AG09309 (cell line): ENCODE measurements at places on chromosomes 2 and 18.
A peak's percentile ranks its signal among the peaks of the same experiment; 100 is the strongest.

DNA sequence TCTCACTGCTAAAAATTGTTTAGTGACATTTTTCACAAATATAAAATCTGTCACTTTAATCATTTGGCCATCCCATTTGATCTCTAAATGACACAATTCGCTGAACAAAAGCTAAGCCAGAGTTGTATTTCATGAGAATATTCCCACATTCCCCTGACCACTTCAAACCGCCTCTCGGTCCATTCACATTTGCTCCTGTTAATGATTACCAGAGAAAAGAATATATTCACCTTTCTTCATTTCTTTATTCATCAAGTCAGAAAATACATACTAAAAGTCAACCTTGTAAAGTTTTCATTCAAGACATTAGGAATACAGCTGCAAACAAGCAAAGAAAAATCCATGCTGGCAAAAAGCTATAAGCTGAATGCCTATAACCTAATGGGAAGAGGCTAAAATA is 225.5 kb downstream of the DOK6 start:
- no peak for DNase-seq

- no peak for DNase-seq
Observed at GRCh38 chr2:219059725-219060682, 717 bp downstream of the IHH start.

DNA sequence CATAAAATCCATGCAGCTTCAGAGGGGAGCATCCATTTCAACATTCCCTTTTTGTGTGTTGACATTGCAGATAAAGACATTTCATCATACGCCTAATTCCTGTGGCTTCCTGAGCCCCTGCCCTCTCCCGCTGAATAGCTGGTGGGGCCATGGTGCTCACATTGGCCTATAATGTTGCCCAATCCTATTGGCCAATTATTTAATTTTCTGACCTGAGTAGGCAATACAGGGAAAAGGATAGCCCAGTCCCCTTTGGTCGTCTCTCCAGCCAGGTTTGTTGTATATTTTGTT is 163.8 kb upstream of the MYCN start:
- DNase-seq = no peak

- no peak for DNase-seq
Observed at GRCh38 chr2:153588408-153588807, 109.8 kb upstream of the RPRM start.

DNA sequence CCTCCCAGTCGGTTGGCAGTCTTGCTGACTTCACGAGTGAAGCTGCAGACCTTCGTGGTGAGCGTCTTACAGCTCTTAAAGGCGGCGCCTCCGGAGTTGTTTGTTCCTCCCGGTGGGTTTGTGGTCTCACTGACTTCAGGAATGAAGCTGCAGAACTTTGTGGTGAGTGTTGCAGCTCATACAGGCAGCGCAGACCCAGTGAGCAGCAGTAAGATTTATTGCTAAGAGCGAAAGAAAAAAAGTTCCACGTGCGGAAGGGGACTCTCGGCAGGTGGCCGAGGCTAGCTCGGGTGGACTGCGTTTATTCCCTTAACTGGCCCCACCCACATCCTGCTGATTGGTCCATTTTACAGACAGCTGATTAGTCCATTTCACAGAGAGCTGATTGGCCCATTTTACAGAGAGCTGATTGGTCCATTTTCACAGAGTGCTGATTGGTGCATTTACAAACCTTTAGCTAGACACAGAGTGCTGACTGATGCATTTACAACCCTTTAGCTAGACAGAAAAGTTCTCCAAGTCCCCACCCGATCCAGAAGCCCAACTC is 240.3 kb downstream of the LRATD1 start:
- DNase-seq = no peak

DNA sequence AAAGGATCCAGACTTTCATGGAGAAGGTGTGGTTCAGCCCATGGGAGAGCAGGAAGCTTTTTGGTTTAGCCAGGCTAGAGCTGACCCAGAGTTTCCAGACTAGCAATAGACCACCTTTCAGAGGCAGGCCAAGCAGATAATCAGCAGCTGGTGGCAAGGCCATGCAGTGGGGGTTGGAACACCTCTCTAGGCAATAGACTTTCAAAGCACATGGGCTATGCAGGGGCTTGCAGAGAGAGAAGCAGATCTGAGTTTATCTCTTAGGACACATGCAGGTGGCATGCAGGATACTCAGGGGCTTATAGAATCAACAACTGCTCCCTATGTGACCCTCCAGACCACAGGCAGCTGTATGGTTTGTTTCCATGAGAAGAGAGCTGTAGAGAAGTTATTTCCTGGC is 9.4 kb downstream of the XIRP2 start:
- no peak for DNase-seq

GRCh38 chr2:155846259-155846658 is 486.3 kb downstream of the NR4A2 start:
- DNase-seq = no peak

DNA sequence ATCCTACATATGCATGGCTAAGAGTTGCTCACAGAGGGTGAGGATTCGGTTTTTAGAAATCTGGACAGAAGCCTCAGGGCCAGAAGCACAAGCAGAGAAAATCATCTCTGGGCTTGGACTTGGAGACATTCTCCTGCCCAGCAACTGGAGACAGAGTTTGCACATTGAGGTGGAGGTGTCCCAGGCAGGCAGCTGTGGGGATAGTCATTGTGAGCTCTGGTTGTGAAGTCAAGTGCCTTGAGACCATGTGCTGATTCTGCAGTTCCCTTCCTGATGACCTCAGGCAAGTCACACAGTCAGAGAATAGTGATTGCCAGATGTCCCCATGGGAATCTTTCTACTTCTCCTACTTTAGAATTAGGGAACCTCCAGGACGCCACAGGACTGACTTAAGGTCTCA is 108.4 kb upstream of the LDAH start:
- no peak for DNase-seq

DNA sequence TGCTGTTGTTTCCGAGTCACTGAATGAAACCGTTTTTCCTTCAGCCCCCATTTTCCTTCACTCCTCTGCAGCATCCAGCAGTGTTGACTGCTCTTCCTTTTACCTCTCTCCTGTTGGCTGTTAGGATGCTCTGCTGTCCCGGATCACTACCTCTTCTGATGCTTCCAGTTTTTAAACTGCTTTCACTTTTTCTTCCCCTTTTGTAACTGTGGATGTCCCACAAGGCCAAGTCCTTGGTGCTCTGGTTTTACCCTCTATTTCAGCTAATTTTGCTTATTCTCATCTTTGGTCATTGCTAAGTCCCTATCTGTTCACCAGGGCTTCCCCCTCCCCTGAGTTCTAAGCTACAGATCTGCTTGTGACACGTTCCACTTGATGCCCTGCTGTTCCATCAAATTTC is 39.4 kb upstream of the MAP4K3 start:
- DNase-seq = no peak

GRCh38 chr2:69603146-69603743 is 40.3 kb downstream of the AAK1 start:
- no peak for DNase-seq

DNA sequence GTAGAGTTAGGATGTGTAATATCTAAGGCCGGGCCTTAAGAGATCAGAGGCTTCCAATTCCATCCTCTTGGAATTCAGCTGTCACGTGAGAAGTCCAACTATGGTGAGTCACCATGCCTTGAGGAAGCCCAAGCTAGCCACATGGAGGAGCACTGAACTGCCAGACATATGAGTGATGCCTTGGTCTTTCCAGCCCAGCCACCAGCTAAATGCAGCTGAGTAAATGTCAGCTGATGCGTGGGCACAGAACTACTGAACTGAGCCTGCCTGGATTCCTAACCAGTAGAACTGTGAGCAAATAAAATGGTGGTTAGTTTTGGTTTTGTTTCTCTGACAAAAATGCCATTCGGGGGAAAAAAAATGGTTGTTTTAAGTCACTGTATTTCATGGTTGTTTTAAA is 153.7 kb upstream of the SERTAD2 start:
- DNase-seq = peak; percentile 99

DNA sequence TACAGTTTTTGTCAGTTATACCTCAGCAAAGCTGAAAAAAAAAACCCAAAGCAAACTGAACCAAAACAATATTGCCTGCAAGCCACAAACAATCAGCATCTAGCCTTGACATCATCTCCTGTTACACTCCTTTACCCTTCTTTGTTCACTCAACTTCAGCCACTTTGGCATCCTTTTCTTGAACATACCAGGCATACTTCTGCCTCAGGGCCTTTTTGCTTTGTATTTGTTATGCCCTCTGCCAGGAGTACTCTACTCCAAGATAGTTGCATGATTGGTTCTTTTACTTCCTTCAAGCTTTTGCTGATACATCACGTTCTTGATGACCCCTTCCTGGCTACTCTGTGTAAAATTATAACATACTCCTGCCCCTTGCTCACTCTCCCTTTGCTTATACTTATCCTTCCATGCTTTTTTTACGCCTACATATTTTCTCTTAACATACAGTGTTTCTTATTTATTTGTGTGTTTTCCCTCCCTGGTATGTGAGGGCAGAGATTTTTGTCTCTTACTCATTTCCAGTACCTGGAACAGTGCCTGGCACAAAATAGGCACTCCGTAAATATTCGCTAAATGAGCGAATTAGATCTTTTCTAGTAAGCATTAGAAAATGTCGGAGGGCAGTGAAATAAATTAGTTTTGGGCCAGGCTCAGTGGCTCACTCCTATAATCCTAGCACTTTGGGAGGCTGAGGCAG is 12.7 kb downstream of the ABI2 start:
- peak; percentile 55 for DNase-seq

DNA sequence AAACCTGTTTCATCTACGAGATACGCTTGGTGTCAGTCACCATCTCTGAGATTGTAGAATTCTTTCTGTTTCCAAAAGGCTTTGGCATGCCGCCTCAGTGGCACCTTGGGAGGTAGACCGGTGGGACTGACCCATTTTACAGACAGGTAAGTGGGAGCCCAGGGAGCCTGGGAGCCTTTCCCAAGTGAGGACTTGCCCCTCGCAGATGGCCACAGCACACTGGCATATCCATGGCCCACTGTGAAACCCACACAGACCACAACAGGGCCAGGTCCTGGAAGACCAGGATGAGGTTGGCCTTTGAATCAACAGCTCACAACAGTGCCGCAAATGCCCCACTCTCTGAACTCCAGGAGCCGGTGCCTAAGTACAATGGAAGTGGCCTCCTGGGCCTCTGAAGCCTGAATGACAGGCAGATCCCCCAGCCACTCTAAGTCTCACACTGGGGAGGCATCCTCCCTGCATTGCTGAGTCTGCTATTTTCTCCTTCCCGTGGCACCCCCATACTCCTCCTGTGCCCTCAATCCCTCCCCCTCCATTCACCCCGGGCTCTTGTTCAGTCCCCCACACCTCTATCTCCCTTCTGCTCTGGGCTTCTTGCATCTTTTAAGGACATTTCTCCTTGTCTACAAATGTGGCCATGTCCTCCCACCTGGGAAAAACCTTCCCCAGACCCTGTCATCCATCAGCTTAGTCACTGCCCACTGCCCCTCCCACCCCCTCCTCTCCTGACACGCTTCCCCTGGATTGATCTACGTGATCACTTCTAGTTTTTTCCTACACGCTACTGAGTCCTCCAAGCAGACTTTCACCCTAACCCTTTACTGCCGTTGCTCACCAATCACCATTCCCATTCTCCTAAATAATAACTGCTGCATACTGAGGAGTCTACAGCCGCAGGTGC is 26.2 kb downstream of the CENPA start:
- DNase-seq = no peak

DNA sequence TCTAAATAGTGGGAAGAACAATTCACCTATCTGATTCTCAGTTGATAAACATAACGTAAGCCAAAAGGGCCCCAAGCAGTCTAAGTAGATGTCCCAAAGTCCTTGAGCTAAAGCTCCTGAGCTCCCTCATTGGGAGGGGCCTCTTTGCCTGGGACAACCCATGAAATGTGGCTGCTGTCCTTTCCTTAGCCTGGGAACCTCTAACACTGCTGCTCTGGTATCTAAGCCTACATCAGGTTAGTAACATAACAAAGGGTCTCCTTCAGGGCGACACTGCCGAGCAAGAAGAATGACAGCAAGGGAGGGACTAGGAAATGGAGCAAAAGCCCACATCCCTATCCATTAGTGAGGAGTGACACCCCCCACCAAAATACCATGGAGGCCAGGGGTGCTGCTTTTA is 98.3 kb downstream of the MAPRE2 start:
- no peak for DNase-seq

DNA sequence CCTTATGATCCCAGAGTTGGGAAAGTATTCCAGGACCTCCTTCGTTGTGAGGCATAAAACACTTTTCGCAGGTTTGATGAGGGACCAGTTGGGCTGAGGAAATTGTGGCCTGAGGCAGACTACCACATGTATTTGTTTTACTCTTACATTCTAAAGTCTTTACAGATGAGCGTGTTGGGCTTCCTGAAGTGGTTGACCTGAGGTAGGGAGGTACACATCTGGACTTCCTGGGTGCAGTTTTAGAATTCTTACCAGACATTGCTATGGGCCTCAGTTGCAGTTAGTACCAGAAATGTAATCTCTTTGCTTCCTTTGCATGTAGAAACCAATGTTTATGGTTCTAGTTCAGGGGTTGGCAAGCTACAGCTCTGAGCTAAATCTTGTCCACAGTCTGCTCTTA is 48.7 kb downstream of the COA5 start:
- DNase-seq = no peak

GRCh38 chr2:45669032-45669486 is 17.6 kb downstream of the PRKCE start:
- DNase-seq = no peak

- DNase-seq = no peak
Observed at GRCh38 chr18:22466608-22467395, 49.1 kb upstream of the CTAGE1 start.

- DNase-seq = no peak
Observed at GRCh38 chr2:48200620-48201293, 294.5 kb upstream of the FBXO11 start.

DNA sequence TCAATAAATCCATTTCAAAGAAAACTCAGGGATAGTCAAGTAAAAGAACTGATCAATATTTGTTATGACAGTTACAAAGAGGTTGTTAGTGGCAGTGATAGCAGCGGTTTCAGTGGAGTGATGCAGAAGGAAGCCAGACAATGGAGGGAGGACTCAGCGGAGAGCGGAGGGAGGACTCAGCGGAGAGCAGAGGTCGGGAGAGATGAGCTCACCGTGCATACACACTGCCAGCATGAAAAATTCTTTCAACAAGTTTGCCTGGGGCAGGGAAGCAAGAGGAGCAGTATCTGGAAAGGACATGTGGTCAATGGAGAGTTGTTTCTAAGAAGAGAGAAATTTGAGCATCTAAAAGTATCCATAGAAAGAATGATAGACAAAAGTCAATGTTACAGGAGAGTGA is 60.9 kb upstream of the BCL11A start:
- DNase-seq = no peak

- DNase-seq = no peak
Observed at GRCh38 chr2:241777686-241778627, 1.3 kb downstream of the GAL3ST2 start.
